Aorta (tissue), 5 donors: ENCODE measurements at places on chromosomes 4 and X. TPM values are rescaled to one million over a fixed set of nuclear protein-coding genes. Genes with fewer than 3 reads are reported as not detected.

PCDH19 gene
- polyA plus RNA-seq: 0.10 TPM

DNA sequence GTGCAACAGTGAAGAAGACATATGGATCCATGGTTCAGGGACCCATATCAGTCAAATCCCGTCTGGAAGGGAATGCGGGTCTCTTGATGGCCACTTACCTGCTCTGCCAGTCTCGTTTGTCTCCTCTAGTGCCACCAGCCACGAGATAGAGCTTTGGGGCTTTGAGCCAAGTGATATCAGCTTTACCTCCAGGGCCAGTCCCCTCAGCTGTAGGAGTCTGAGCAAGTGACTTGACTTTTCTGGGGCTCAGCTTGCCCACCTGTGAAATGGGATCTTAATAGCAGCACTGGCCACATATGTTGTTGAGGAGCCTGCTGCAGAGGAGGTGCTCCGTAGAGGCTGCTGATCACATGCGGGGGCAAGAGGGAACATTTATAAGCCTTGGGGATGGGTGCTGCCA, 1.2 kb downstream of the SLC2A9 start:
- H3K4me1 ChIP-seq: no peaks in the 10 kb centered on the region
- no peak for DNase-seq
- peak overlapping the region; percentile 9 for H3K27ac ChIP-seq
- H3K4me3 ChIP-seq: no peak overlapping the region
- H3K36me3 ChIP-seq: no peaks in the 10 kb centered on the region
- H3K27me3 ChIP-seq: no peaks in the 10 kb centered on the region

PALLD gene
- 576 TPM for polyA plus RNA-seq

- no peaks in the 10 kb centered on the region for H3K36me3 ChIP-seq
- no peaks in the 10 kb centered on the region for H3K27me3 ChIP-seq
- no peak for DNase-seq
These were observed 2338.8 kb downstream of the PCDH7 start for GRCh38 chr4:33058998-33059397.

- DNase-seq: no peak
- no peaks in the 10 kb centered on the region for H3K4me1 ChIP-seq
- H3K36me3 ChIP-seq: no peaks in the 10 kb centered on the region
- no peak overlapping the region for H3K4me3 ChIP-seq
- H3K27ac ChIP-seq: no peak overlapping the region
- no peaks in the 10 kb centered on the region for H3K27me3 ChIP-seq
These were observed 71.5 kb downstream of the SLC16A2 start for GRCh38 chrX:74492720-74493201.

DNA sequence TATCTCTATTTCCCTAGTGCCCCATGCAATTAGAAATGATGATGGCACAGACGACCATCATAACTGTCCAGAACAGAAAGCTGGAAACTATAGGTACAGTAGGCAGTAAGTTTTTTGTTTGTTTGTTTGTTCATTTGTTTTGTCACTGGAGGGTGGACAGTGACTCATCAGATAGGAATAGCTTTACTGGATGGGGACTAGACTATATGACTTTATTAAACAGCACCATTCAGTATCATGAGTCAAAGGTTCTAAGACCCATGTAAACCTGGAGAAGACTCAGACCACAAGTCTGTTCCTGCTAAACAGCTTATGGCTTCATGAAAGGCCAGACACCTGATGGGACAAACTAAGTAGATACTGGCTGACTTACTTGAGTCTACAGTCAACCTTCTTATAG, 38.4 kb downstream of the PLAC1 start:
- no peaks in the 10 kb centered on the region for H3K36me3 ChIP-seq
- no peak overlapping the region for H3K27ac ChIP-seq
- DNase-seq: no peak
- no peaks in the 10 kb centered on the region for H3K27me3 ChIP-seq
- H3K4me3 ChIP-seq: no peak overlapping the region

CFI gene
- 1.9 TPM for polyA plus RNA-seq

BTC gene
- 6.0 TPM for polyA plus RNA-seq

GRCh38 chr4:60911127-60911526, 289.0 kb upstream of the ADGRL3 start:
- H3K27ac ChIP-seq: no peak overlapping the region
- H3K4me3 ChIP-seq: no peak overlapping the region
- DNase-seq: no peak
- no peaks in the 10 kb centered on the region for H3K36me3 ChIP-seq
- no peaks in the 10 kb centered on the region for H3K27me3 ChIP-seq

- H3K27ac ChIP-seq: no peak overlapping the region
- H3K27me3 ChIP-seq: no peaks in the 10 kb centered on the region
- no peaks in the 10 kb centered on the region for H3K36me3 ChIP-seq
- H3K4me3 ChIP-seq: no peak overlapping the region
These were observed 21.6 kb downstream of the ART3 start for GRCh38 chr4:76096076-76096475.

DCAF4L1 gene
- polyA plus RNA-seq: 0.05 TPM

SLC35A2 gene
- polyA plus RNA-seq: 18.6 TPM

DNA sequence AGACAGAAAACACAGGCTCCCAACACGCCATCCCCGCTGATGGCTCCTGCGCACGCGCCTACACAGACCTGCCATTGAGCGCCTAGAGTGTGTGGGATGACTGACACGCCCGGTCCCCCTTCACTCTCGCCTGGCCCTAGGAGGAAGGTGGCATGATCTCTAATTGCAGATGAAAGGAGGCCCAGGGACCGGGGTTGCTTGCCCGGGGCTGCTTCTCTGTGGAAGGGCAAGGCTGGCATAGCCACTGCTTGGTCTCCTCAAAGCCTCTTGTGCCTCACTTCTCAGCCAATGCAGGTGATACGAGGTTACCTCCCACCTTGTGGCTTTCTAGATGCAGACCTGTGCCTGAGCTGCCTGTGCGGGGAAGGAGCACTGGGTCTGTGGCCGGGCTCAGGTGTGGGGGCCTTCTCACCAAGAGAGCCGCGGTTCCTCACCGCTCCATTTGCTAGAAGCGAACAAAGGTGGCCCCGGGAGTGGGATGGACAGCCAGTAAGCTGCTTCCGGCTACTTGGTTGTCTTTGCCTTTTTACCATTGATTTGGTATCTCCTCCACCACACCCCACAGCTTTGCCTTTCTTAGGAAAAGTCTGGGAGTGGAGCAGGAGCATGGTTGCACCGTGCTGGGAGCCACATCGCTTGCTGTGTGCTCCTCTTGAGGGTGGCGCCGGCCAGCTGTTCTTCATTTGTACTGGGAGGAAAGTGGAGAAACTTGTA, 47.0 kb downstream of the TBC1D14 start:
- no peaks in the 10 kb centered on the region for H3K4me1 ChIP-seq
- H3K4me3 ChIP-seq: no peak overlapping the region
- no peak overlapping the region for H3K27ac ChIP-seq

DNA sequence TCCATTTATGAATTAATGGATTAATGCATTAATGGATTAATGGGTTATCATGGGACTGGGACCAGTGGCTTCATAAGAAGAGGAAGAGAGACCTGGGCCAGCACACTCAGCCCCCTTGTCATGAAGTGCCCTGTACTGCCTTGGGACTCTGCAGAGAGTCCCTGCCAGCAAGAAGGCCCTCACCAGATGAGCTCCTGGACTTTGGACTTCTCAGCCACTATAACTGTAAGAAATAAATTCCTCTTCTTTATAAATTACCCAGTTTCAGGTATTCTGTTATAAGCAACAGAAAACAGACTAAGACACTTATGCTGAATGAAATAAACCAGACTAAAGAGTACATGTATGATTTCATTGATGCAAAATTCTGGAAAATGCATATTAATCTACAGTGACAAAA, 119.4 kb upstream of the MSX1 start:
- H3K4me1 ChIP-seq: no peaks in the 10 kb centered on the region
- H3K36me3 ChIP-seq: no peaks in the 10 kb centered on the region
- H3K27ac ChIP-seq: no peak overlapping the region
- no peak overlapping the region for H3K4me3 ChIP-seq

ENPP6 gene
- 0.13 TPM for polyA plus RNA-seq

- H3K27me3 ChIP-seq: no peaks in the 10 kb centered on the region
- DNase-seq: no peak
- H3K4me1 ChIP-seq: no peaks in the 10 kb centered on the region
- H3K4me3 ChIP-seq: no peak overlapping the region
These were observed 49.7 kb downstream of the MID1IP1 start for GRCh38 chrX:38850807-38851544.

GRCh38 chr4:95050980-95051701, 293.4 kb downstream of the BMPR1B start:
- no peaks in the 10 kb centered on the region for H3K36me3 ChIP-seq
- DNase-seq: no peak
- H3K4me3 ChIP-seq: no peak overlapping the region
- H3K27ac ChIP-seq: peak overlapping the region; percentile 88
- peaks cover 2% of the 10 kb centered on the region for H3K4me1 ChIP-seq
- no peaks in the 10 kb centered on the region for H3K27me3 ChIP-seq

DNA sequence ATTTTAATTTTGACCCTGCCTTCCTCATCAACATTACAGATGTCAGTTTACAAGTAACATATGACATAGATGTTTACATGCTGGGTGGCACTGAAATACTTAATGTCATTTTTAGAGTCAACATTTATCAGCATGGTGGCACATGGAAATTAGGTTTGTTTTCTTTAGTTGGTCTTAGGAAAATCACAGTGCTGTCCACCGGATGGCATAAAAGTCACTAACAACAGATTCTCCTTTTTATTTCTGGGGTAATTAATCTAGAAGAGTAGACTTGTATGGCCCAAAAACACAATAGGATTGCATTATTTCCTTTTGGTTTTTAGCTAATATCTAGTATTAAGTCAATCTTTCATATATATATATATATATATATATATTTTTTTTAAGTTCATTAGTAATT, 88.6 kb upstream of the HHIP start:
- H3K27ac ChIP-seq: no peak overlapping the region
- no peak overlapping the region for H3K4me3 ChIP-seq
- no peak for DNase-seq
- H3K4me1 ChIP-seq: no peaks in the 10 kb centered on the region
- H3K27me3 ChIP-seq: no peaks in the 10 kb centered on the region

DNA sequence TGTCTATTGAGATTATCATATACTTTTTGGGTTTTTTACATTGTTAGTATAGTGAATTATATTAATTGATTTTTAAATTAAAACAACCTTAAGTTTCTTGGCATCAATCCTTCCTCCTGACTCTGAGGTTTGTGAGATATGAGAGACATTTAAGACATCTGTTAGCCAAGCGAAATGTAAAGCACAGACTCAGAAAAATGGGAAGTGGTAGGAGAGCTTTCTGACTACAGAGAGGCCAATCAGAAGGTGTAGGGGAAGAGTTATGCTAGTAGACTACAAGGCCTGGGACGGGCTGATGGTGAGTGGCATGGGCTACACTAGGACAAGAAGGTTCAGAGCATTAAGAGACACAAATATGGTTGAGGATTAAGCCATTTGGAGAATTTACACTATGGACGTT, 255.4 kb downstream of the PRDM5 start:
- no peak overlapping the region for H3K4me3 ChIP-seq
- no peak for DNase-seq
- peaks cover 2% of the 10 kb centered on the region for H3K36me3 ChIP-seq

DNA sequence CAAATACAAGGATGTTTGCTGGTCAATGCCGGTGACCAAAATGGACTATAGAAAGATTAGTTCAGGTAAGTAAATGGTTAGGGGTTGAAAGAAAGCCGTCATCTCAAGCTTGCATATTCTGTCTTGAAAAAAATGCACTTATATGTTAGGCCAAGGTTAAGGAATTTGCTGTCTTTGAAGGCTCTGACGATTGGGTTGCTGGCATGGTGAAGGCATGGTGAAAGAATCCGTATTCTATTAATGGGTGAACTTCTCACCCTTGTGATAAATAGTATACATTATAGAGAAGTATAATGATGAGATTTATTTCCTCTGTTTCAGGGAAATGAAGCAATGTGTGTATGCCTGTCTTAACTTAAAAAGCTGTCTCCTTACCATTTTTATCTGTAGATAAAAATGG, 132.6 kb downstream of the ADGRL3 start:
- no peak overlapping the region for H3K27ac ChIP-seq
- H3K4me3 ChIP-seq: no peak overlapping the region
- H3K4me1 ChIP-seq: peaks cover 3% of the 10 kb centered on the region
- H3K27me3 ChIP-seq: no peaks in the 10 kb centered on the region
- no peak for DNase-seq
- H3K36me3 ChIP-seq: no peaks in the 10 kb centered on the region

- DNase-seq: no peak
- no peaks in the 10 kb centered on the region for H3K27me3 ChIP-seq
- H3K27ac ChIP-seq: no peak overlapping the region
These were observed 26.1 kb upstream of the VMA21 start for GRCh38 chrX:151370906-151371305.

DNA sequence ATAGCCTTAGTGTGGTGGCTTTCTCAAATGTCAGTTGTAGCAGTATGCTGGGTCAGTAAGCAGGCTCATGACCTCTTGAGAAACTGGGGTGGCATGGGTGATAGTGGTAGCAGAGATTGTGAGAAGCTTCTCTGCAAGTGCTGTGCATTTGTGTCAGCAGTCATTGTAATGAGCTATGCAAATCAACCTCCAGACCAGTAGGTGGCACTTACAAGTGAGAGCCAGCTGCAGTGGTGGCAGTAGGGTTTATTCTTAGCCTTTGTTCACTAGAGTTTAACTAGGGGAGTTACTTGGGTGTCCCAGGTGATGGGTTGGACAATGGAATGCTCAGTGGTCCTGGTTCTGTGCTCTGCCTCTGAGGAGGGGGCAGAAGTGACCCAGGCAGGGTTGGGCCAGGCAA, 818.7 kb downstream of the PCDH7 start:
- no peaks in the 10 kb centered on the region for H3K4me1 ChIP-seq
- H3K4me3 ChIP-seq: no peak overlapping the region
- H3K36me3 ChIP-seq: no peaks in the 10 kb centered on the region
- no peak for DNase-seq

UBE2D3 gene
- 195 TPM for polyA plus RNA-seq

GRCh38 chrX:21800344-21800770, 39.1 kb upstream of the MBTPS2 start:
- DNase-seq: no peak
- H3K36me3 ChIP-seq: no peaks in the 10 kb centered on the region
- peak overlapping the region; percentile 35 for H3K27ac ChIP-seq
- H3K4me1 ChIP-seq: no peaks in the 10 kb centered on the region
- H3K4me3 ChIP-seq: no peak overlapping the region

GRCh38 chr4:103845075-103845474, 125.3 kb upstream of the TACR3 start:
- H3K4me1 ChIP-seq: no peaks in the 10 kb centered on the region
- no peak overlapping the region for H3K4me3 ChIP-seq
- H3K36me3 ChIP-seq: no peaks in the 10 kb centered on the region
- H3K27ac ChIP-seq: no peak overlapping the region
- no peaks in the 10 kb centered on the region for H3K27me3 ChIP-seq
- DNase-seq: no peak

TSC22D3 gene
- 277 TPM for polyA plus RNA-seq

DNA sequence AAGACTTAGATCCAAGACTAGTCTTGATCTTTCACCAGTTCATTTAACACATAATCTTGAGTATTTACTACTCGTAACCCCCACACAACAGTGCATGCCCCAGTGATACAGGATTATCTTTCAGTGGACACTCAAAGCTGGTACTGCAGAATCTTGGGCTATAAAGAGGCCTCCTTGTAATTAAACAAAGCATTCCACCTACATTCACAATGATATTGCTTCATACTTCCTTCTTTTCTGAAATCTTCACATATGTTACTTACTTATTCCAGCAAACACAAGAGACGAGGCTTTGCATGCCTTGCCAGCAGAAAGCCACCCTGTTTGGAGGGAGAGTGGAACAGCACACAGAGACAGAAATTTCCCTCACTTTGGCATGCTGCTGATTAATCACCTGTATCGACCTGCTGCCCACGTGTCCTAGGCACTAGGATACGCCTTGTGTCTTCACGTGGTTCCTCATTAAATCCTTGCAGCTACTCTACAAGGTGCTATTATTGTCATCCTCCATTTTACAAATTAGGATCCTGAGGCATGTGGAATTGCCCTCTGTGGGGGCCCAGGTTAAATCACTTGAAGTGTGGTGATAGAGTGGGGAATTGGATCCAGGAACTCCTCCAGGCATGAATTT, 77.3 kb downstream of the FAM184B start:
- H3K36me3 ChIP-seq: no peaks in the 10 kb centered on the region
- no peak overlapping the region for H3K27ac ChIP-seq
- no peak for DNase-seq
- no peaks in the 10 kb centered on the region for H3K4me1 ChIP-seq

MAGT1 gene
- polyA plus RNA-seq: 15.4 TPM
